ENCODE measurements at places on chromosomes 12 and 14. TPM values are rescaled to one million over a fixed set of nuclear protein-coding genes. Genes with fewer than 3 reads are reported as not detected.

DNA sequence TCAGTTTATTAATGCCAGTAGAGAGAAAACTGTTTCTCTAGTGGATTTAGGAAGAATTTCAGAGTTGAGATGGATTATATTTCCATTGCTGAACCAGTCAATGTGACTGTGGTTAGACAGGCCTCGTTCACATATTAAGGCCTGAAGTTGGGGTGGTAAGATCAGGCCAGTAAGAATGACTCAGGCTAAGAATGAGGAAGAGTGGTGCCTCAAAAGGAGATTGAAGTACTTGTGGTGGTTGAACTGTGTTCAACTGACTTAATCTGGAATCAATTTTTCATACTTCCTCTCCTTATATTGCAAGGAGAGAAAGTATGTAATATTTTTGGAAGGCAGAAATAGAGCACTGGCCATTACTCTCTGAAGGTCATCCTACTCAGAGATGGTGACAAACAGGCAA is 37.8 kb upstream of the ATF7IP start:
- no peak for DNase-seq

DNA sequence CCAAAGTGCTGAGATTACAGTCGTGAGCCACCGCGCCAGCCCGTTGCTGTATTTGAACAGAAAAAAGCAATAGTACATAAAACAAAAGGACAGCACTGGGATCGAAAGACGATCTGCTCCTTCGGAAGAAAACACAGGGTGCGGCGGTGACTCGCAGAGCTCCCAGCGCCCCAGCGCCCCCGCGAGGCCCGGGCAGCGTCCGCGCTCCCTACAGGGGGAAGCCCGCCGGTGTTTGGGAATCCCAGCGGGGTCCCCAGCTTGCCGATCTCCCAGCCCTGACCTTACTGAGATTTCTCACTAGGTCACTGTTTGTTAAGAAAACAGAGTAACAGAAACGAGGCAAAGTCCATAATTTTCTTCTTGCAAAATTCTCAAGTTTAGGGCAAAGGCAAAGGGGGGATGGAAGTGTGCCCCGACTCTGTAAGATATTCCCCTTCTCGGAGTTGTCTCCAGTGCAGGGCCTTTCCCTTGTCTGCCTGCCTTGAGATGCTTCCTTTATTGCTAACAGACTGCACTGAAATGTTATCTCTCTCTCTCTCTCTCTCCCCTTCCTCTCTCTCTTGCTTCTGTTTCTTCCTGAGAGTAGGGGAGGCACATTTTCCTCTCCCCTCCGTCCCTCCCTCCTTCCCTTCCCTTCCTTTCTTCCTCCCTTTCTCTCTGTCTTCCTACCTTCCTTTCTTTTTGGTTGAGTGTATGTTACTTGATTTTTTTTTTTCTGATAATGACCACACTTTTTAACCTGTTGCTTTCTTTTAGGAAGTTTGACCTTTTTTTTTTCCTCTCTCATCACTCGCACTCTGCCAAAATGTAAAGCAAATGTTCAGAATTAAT is 91.9 kb downstream of the TMEM30B start:
- no peak for DNase-seq

DNA sequence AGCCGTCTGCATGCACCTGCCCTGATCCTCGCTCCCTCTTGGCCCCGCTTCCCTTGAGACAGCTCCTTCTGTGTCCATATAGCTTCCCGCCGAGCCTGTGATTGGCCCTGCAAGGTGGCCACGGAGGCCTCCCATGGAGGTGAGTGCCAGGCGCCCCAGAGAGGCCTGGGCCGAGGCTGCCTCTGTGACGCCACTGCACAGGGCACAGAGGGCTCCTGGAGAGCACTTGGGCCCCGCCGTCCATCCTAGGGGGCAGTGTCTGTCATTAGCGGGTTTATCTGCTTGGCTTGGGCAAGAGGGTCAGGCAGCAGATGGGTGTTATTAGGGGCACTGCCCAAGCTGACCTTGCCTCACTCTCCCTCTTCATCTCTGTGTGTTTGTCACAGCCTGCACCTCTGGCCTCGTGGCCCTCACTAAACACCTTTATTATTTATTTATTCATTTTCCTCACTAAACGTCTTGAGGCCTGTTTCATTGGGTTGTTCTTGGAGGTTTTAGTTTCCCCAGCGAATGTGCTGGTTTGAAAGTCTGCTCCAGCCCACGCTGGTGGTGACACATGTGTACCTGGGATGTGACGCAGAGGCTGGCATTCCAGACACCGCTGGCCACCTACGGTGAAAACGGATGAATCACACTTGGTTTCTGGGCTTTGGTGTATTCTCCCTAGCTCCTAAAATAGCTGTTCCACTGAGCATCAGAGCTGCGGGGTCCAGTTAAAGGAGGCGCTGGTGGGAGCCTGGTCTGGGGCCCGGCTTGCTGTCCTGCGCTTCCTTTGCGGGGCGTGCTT is 5.9 kb downstream of the ZFYVE21 start:
- no peak for DNase-seq

The WDHD1 gene
- 20.5 TPM for polyA plus RNA-seq

GRCh38 chr14:87325741-87326140 is 667.2 kb downstream of the GALC start:
- DNase-seq = no peak

- DNase-seq = no peak
Observed at GRCh38 chr12:17134315-17134714, 528.4 kb upstream of the LMO3 start.

GRCh38 chr14:32421781-32422180 is 92.7 kb downstream of the AKAP6 start:
- no peak for DNase-seq

- DNase-seq = no peak
Observed at GRCh38 chr14:77908847-77909246, 108.9 kb downstream of the ADCK1 start.

The KRT72 gene
- not detected for polyA plus RNA-seq

DNA sequence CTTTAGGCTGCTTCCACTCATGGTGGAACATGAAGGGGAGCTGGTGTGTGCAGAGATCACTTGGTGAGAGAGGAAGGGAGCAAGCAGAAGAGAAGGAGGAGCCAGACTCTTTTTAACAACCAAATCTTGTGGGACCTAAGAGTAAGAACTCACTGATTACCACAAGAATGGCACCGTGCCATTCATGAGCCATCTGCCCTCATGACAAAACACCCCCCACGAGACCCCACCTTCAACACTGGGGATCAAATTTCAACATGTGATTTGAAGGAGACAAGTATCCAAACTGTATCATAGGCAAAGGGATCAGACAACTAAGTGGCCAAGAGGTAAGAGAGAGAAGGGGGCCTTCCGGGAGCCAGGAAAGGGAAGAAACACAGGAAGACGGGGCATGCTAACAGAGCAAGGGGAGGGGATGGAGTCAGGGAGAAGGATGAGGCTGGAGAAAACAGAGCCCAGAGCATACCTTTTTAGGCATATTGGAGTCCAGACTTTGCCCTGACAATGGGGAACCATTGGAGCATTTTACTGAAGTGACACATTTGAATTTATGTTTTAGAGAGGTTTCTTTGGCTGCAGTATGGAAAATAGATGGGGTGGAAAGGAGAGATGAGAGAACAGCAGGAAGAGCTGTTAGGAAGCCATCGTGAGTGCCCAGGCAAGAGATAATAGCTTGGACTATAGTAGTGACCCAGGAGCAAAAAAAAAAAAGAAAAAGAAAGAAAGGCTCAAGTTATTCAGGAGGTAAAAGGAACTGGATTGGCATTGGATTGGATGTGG is 204.4 kb upstream of the NUDT4 start:
- DNase-seq = no peak
